ENCODE measurements at places on chromosomes 12 and 14. TPM values are rescaled to one million over a fixed set of nuclear protein-coding genes. Genes with fewer than 3 reads are reported as not detected.

DNA sequence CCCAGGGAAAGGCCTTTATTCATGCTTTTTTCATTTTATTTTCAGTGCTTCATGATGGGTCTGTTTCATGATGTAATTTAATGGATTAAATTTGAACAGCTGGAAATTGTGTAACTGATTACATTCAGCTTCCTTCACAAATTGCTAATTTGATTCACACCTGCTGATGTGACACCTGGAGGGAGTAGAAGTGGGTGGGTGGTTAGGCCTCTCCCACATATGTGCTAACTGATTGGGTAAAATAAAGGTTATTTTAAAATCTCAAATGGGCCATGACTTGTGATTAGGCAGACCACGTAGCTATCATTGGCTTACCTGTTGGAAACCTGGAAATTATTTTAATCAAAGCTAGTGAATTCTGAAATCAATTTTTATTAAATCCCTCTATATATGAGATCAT is 142.1 kb downstream of the GXYLT1 start:
- DNase-seq, result no peak

Gene ZFYVE26
- 26.0 TPM for total RNA-seq

Gene MSI1
- total RNA-seq, result not detected

- DNase-seq, result no peak
Observed at GRCh38 chr14:92521058-92521415, 7.5 kb downstream of the RIN3 start.

- DNase-seq, result no peak
Observed at GRCh38 chr12:128055567-128055966, 211.4 kb upstream of the TMEM132C start.

DNA sequence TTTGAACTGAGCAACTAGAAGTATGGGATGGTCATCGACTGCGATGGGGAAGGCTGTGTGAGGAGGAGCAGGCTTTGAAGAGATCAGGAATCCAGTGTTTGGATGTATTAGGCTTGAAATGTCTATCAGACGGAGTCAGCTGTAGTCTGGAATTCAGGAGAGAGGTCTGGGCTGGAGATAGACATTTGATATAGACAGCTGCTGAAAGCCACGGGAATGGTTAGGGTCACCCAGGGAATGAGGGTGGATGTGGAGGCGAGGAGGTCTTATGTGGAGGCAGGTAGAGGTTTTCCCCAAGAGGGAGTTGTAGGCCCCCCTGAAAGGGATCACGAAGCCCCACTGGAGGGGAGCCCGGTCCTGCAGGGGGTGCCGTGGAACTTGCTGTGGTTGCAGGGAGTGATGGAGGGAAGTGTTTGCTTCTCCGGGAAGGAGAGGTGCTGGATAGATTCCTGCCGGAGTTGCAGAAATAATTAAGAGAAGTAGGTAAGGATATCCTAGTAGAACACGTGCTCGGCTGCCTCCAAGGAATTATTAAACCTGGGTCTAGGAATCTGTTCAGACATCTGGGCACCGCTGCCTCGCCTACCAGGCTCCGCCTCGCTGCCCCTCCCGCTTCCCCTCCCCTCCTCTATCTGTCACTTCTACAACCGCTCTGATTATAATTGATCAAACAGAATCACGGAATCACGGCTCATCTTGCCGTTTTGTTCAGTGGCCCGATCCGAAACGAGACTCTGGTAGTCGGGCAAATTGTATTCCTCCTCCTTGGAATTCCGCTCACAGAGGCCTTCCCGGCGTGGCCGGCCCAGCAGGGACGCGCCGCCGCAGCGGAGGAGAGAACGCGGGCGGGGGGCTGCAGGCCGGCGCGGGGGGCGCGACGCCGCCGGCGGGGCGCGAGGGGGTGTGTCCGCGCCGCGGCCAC is 826 bp upstream of the CACNA1C start:
- no peak for DNase-seq

- no peak for DNase-seq
Observed at GRCh38 chr14:100608586-100609330, 21.5 kb upstream of the BEGAIN start.

- no peak for DNase-seq
Observed at GRCh38 chr12:92747151-92747550, 44.4 kb downstream of the PLEKHG7 start.

GRCh38 chr14:22606380-22606779 is 8.3 kb downstream of the ABHD4 start:
- DNase-seq, result no peak

DNA sequence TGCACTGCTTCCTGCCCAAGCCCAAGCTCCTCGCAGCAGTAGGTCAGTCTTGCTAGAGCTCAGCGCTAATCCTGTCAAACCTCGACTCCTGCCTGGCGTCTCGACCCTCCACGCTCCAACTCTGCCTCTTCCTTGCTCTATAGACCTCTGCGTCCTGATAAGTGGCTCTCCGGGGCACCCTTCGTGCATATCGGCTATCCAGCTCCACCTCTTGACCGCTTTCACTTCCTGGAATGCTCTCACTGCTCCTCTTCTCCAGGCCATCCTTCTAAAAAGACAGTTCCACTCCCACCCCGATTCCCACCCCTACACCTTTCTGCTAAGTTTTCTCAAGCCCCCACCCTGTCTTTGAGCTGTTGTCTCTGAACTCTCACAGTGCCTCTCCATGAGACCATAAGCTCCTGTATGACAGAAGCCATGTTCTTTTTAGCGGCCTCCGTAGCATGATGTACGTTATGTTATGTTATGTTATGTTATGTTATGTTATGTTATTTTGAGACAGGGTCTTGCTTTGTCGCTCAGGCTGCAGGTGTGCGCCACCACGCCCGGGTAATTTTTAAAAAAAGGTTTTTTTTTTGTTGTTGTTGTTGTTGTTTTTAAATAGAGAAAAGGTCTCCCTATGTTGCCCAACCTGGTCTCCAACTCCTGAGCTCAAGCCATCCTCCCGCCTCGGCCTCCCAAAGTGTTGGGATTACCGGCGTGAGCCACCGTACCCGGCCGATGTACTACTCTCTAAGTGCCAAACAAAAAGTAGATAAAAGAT is 601 bp downstream of the COX14 start:
- peak; percentile 33 for DNase-seq

Gene CCDC38
- not detected for total RNA-seq

DNA sequence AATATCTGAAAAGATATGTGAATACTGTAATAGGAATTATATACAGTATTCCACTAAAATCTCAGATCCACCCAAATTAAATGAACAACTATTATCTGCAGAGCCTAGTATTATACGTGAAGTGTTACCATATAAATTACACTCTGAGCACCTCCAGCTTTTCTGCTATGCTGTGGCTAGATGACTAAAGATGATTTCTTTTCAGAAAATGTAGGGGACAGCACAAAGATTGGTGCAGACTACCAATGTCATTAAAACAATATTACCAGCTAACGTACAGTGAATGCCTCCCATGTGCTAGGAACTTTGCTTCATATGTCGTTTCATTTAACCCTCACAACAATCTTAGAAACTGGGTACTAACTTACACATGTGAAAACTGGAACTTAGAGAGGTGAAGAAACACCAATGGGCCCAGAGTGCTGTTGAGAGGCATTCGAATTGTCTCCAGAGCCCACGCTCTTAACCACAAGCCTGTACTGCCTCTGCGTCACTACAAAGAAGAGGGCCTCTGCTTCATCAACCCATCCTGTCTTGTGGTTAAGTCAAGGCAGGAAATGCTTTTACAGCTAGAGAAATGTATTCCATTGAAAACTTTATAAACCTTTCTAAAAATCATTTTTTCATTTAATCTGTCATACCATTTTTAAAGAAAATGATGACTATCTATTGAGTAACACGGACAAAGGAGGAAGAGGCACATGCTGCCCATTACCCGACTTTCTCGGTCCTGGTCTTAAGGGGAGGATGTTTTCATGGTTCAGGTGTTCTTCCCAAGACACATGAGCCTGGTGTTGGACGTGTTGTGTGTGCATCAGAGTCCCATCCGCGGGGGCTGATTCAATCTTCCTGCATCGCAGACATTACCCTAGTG is 1.3 kb downstream of the GPR65 start:
- DNase-seq, result no peak

DNA sequence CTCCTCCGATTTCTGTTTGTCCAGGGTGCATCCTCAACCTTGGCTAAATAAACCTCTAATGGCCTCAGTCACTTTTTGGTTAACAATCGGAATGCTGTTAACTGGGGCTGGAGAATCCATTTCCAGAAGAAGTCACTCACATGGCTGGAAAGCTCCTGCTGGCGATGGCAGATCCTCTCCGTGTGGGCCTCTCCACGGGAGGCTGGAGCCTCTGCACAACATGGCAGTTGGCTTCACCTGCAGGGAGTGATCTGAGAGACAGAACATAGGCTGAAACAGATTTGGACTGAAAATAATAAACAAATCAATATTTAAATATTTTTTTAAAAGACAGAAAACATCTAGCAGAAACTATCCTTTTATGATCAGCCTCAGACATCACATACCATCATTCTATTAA is 66.8 kb upstream of the FICD start:
- DNase-seq, result no peak

DNA sequence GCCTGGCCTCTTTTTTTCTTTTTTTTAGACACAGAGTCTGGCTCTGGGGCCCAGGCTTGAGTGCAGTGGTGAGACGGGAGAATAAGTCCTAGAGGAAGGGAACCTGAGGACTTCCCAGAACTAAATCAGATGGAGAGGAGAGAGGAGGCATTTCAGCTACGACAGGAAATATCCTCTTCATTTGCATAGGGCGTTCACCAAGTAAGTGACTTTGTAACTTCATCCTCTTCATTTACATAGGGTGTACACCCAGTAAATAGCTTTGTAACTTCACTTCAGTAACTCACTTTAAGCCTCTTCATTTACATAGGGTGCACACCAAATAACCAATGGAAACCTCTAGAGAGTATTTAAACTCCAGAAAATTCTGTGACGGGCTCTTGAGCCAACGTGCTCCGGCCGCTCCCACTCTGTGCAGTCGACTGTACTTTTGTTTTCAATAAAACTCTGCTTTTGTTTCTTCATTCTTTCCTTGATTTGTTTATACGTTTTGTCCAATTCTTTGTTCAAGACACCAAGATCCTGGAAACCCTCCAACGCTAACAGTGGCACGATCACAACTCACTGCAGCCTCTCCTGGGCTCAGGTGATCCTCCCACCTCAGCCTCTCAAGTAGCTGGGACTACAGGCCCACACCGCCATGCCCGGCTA is 21.4 kb upstream of the ANKRD9 start:
- DNase-seq, result peak; percentile 22

GRCh38 chr12:85424581-85425348 is 144.7 kb downstream of the ALX1 start:
- peak; percentile 28 for DNase-seq

DNA sequence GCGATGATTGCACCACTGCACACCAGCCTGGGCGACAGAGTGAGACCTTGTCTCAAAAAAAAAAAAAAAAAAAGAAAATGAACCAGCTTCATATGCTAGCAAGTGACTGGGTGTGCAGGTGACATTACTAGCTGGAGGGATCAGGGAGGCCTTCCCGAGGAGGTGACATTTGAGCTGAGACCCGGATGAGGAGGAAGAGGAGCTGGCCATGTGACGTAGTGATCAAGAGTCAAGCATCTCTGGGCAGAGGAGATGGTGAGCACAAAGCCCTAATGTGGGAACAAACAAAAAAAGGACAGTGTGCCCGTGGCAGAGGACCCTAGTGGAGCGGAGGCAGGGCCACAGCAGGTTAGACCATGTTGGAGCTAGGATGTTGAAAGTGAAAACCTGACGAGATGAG is 3.5 kb upstream of the PTPN6 start:
- no peak for DNase-seq

DNA sequence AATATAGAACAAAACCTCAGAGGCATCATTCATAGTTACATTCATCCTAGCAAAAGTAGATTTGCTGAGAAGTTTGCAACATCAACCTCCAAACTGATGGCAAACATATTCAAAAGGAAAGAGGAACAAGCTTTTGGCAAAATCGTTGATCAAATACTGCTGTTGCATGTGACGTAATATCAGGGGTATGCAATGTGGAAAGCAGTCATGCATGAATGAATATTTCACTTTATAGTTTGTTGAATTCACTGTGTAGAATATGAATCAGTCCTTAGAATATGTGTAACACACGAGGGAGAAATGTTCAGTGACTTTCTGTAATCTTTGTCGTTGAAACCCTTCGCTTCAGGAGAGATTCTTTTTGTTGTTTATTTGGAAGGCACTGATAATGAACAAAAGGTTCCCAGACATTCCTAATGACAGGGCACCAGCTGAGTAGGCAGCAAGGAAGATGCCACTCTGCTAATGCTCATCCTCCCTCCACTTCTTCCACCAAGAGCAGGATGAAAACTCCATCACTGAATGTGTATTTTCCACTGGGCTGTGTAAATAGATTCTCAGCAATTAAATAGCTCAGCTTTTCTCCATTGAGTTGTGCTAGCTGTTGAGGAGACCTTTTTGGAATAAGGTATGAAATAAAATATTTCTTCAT is 126.1 kb downstream of the PELI2 start:
- peak; percentile 71 for DNase-seq

GRCh38 chr12:112418608-112419296 is at the start of gene PTPN11:
TSS of gene PTPN11 (plus strand) at chr12:112418947. CDS start at chr12:112419112, 165 bp downstream.
- DNase-seq, result peak; percentile 36

Gene EIF4B
- total RNA-seq, result 1,149 TPM

GRCh38 chr12:12803186-12803585 is 10.0 kb upstream of the DDX47 start:
- DNase-seq, result peak; percentile 98

Gene RPGRIP1
- 0.05 TPM for total RNA-seq

Gene LTBR
- total RNA-seq, result 103 TPM

GRCh38 chr12:100225491-100225890 is 24.9 kb downstream of the ACTR6 start:
- no peak for DNase-seq

GRCh38 chr12:30019366-30020140 is 235.8 kb upstream of the TMTC1 start:
- no peak for DNase-seq

DNA sequence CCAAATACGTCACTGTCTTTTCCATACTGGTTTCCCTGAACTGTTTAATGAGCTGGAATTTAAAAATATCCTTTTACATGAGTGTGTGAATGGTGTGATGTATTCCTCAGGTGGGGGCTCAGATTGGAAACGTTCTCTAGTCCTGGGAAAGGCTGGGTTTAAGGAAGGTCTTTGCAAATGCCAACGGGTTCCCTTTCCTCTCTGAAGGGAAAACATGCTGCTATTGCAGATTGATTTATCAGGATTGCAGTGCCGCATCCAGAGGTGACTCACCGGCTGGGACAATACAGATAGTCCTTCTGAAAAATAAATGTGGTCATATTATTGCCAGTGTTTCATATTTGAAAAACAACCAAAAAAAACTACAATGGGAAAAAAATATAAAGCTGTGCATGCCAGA is 193.1 kb upstream of the FLRT2 start:
- no peak for DNase-seq

Gene PRB2
- not detected for total RNA-seq

- DNase-seq, result no peak
Observed at GRCh38 chr12:59147791-59148190, 227.5 kb upstream of the LRIG3 start.

GRCh38 chr14:95282354-95282985 is 37.2 kb downstream of the CLMN start:
- DNase-seq, result no peak
